Activated B cell treated with CpG ODN at 0.5 μM for 24 hours (primary cell): ENCODE measurements at places on chromosomes 11 and 22.

GRCh38 chr11:78838417-78838816 is 263.8 kb upstream of the NARS2 start:
- no peak for DNase-seq

GRCh38 chr22:17808693-17809403 is 34.6 kb upstream of the BID start:
- no peak for DNase-seq

DNA sequence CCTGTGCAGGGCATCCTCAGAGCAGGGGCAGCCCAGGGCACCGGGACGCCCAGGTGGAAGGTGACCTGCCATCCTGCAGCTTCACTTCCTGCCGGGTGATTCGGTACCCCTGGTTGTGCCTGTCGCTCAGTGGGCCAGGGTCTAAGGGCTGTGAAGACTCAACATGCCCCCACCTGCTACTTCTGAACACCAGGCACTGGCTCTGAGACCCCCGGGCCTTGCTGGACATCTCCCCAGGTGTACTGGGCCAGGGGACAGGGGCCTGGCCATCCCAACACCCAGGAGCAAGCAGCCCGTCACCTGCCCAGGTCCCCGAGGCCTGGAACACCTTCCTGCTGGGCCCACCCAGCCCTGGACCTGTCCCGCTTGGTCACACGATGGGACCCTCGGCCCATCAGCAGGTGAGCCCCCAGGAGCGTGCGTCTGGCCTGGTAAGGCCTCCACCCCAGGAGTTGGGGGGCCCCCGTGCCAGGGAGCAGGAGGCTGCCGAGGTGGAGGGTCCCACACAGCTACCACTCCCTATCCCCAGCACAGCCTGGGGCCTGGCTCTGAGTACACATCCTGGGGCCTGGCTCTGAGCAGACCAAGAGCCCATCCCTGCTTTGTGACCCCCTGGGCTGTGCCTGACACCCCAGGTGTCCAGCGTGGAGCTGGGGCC is 3.9 kb upstream of the MUC5B start:
- no peak for DNase-seq

DNA sequence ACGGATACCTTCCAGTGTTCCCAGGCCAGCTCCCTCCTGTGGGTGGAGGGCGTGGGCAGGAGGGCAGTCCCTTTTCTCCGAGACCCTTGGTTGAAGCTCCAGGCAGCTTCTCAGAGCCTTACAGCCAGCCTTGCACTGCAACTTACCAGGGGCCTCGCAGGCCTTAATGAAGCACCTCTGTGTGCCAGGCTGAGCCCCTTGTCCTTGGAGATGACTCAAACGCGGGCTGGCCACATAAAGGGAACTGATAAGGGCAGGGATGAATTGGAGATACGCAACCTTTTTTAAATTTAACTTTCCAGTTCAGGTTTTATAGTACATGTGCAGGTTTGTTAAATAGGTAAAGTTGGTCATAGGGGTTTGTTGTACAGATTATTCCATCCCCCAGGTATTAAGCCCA is 72.7 kb downstream of the WNT7B start:
- DNase-seq = no peak

GRCh38 chr11:125418396-125418795 is 77.7 kb downstream of the FEZ1 start:
- no peak for DNase-seq

GRCh38 chr11:80635178-80635577 is 1194.3 kb upstream of the TENM4 start:
- no peak for DNase-seq

GRCh38 chr22:35148866-35149548 is 83.0 kb downstream of the ISX start:
- DNase-seq = no peak

DNA sequence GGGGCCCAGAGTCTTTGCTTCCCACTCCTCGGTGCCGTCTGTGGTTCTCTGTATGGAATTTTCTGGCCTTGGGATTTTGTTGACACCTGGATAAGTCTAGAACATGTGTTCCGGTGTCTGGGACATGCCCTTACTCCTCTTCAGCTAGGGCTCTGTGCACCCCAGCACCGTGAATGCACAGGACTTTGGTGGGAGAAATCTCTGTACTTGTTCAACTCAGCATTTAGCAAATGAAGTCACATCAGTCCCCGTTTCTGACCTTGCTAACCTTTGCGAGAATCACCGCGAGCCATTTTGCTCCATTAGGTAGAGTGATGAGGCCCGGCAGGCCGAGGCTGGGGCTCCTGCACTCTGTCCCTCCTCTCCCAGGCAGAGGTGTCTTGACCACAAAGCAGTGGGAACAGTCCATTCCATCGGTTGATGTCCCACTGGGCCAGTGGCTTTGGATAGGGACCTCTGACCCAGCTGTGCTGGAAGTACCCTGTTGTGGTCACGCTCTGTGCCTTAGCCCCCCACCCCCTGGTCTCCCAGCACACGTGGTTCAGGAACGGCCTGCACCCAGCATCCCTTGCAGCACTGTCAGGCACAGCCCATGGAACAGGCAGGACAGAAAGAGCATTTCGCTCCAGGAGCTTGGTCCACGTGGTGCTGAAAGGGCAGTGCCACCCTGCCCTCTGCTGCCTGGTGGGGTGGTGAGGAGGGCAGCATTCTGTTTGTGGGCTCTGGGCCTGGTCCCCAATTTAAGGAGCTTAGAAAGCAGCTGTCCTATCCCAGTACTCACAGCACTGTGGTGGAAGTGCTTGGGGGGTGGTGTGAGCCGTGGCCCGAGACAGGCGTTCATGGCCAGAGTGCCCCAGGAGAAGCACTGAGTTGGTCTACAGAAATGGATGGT is 73.4 kb downstream of the MED15 start:
- no peak for DNase-seq

DNA sequence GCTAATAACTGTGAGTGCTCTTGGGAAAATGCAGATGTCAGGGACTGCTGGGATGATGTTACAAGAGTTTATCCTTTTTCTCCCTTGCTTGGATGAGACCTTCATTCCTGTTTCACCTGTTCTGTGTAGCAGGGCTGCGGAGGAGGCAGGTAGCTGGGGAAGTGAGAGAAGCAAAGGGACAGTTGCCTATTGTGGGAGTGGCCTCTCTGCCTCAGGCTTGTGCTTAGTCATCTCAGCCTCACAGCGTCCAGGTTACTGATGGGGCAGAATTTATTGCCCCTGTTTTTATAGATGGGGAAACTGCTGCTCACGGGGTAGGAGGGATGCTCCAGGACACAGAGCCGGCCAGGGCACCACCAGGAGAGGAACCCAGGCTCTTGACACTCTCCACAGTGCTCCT is 1.7 kb downstream of the STX3 start:
- DNase-seq = no peak

GRCh38 chr11:69817265-69818230 is 1.7 kb downstream of the FGF3 start:
- DNase-seq = no peak

- DNase-seq = peak; percentile 24
Observed at GRCh38 chr11:6746086-6746618, 25.6 kb downstream of the OR2AG2 start.

GRCh38 chr11:45162064-45162375 is 15.6 kb downstream of the PRDM11 start:
- no peak for DNase-seq

DNA sequence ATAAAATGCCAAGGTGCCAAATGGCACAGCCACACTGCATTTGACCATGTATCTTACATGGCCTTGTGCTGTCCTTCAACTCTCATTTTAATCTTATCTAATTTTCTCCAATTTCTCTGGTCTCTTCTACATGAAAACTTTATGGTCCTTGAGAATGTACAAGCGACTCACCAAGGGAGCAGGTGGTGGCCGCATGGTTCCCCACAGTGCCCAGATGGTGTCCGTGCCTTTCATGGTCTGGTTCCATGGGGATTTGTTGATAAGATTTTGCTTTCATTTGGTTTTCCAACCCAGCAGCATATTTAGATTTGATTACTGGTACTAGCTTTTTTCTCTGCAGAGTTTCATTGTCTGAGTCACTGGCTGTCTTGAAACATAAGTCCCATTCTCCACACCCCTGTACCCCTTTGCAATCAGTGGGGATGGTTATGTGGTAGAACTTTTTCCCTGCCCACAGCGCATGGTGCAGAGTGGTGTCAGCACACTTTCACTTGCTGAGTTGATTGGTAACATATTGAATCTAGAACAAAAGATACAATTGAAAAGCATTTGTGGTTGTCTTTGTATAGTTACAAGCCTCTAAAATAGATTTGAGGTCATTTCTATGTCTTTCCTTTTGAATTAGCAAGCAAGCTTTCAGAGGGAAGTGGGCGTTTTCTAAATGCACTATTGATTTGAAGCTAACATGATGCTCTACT is 24.1 kb downstream of the ZNRF3 start:
- DNase-seq = no peak

DNA sequence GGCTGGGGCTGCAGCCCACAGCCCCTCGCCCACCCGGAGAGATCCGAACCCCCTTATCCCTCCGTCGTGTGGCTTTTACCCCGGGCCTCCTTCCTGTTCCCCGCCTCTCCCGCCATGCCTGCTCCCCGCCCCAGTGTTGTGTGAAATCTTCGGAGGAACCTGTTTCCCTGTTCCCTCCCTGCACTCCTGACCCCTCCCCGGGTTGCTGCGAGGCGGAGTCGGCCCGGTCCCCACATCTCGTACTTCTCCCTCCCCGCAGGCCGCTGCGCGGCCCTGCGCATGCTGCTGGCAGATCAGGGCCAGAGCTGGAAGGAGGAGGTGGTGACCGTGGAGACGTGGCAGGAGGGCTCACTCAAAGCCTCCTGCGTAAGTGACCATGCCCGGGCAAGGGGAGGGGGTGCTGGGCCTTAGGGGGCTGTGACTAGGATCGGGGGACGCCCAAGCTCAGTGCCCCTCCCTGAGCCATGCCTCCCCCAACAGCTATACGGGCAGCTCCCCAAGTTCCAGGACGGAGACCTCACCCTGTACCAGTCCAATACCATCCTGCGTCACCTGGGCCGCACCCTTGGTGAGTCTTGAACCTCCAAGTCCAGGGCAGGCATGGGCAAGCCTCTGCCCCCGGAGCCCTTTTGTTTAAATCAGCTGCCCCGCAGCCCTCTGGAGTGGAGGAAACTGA is 731 bp downstream of the GSTP1 start:
- peak; percentile 31 for DNase-seq

- DNase-seq = no peak
Observed at GRCh38 chr11:60242740-60243239, at the start of gene MS4A4E. Gene MS4A4E, minus strand, starts transcription at chr11:60243137. Its CDS starts 13,082 bp downstream, at chr11:60230055.

- DNase-seq = peak; percentile 47
Observed at GRCh38 chr11:8267831-8268529, 4.3 kb upstream of the LMO1 start.

GRCh38 chr11:81596704-81597103 is 1137.0 kb downstream of the FAM181B start:
- DNase-seq = no peak
